Activated CD4-positive, alpha-beta T cell treated with anti-CD3 and anti-CD28 coated beads for 1 hour (primary cell): ENCODE measurements at places on chromosomes 4 and X.

DNA sequence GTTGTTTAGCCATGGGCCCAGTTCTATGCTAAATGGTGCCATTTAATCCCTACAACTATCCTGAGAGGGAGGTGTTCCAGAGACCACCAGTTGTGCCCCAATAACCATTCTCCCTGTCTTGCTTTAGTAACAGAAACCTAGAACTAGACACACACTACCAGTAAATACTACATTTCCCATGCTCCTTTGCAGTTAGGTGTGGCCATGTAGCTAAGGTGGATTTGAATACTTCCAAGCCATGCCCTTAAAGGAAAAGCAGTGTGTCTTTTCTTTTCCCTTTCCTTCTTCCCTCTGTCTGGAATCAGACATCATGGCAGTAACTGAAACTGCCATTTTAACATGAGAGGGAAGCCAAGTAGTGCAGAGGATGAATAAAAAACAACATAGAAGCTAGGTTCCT, 90.9 kb upstream of the TMEM33 start:
- DNase-seq: no peak

DNA sequence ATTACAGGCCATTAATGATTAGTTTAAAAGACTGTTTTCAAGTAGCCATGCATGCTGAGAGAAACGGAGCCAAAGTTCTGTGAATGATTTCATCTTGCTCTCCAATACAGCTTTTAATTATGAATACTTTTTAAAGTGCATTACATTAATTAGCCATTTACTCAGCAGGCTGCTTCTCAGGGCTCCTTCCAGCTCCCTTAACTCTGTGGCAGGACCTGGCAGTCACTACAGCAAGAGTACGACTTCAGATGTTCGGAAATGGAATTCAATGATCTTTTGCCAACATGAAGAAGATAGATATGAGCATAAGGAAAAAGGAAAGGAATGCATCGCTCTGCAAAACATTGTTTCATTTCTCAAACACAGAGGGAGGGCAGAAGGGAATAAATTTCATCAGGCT, 987.2 kb downstream of the PDHA2 start:
- DNase-seq: no peak

GRCh38 chr4:25100021-25100555, 60.2 kb downstream of the SEPSECS start:
- DNase-seq: no peak

DNA sequence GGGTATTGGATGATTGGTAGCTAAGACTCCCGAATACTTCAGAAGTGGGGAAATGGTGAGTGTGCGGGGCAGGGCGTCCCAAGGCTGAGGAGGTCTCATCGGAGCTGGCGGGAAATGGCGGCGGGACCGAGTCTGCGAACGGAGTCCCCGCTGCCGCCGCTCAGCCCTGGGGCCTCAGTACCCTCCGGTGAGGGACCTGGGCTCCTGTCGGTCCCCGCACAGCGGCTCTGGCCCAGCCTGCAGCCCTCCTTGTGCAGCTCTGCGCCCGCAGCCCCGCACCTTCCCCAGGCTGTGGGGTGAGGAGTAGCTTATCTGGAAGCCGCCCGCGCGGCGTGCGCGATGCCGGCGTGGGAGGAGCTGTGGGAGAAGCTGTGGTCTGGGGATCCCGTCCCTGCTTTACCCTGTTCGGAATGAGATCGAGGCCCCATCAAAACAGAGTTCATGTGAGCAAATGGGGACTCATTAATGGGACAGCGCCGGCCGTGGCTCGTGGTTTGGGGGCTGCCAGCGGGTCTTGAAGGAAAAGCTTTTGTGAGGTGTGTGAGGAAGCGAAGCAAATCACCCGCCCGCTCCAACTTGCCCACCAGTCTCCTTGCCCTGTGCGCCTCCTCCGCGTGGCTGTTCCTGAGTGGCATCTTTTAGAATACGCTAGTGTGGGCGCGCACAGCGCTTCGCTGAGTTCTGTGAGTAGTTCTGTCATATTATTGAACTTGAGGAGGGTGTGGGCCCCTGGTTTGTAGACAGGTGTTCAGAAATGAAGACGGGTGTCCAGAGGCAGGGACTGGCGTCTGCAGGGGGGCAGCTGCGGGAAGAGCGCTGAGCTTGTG, 531 bp downstream of the ZNF141 start:
- peak; percentile 30 for DNase-seq
